ENCODE measurements at places on chromosomes 7 and 10. TPM values are rescaled to one million over a fixed set of nuclear protein-coding genes. Genes with fewer than 3 reads are reported as not detected.

Gene CALU
- total RNA-seq: 914 TPM

- peak; percentile 95 for DNase-seq
- H3K27me3 ChIP-seq: no peaks in the 10 kb centered on the region
- peaks cover 19% of the 10 kb centered on the region for H3K4me1 ChIP-seq
- H3K4me3 ChIP-seq: no peak overlapping the region
Observed at GRCh38 chr7:66047426-66047825, 28.2 kb upstream of the ASL start.

DNA sequence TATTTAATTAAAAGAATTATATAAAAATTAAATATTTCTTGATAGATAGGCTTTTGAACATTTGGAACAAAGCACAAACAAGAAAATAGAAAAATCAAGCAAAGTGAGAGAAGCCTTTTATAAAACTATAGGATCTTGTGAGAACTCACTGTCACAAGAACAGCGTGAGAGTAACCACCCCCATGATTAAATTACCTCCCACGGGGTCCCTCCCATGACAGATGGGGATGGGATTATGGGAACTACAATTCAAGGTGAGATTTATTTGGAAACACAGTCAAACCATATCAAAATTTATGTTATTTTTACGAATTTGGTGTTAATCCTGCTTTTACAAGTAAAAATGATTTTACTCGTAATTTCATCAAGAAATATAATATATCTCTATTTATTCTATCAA, 1136.1 kb upstream of the POT1 start:
- DNase-seq: no peak
- no peaks in the 10 kb centered on the region for H3K4me1 ChIP-seq
- no peak overlapping the region for H3K4me3 ChIP-seq
- no peaks in the 10 kb centered on the region for H3K27me3 ChIP-seq

Gene INHBA
- total RNA-seq: 133 TPM

Gene FAM25C
- not detected for total RNA-seq

Gene LRRD1
- under 0.01 TPM for total RNA-seq

- H3K27ac ChIP-seq: no peak overlapping the region
- H3K4me1 ChIP-seq: peaks cover 22% of the 10 kb centered on the region
- no peak overlapping the region for H3K4me3 ChIP-seq
- peak; percentile 31 for DNase-seq
- peaks cover 38% of the 10 kb centered on the region for H3K36me3 ChIP-seq
Observed at GRCh38 chr7:43619213-43620012, 36.5 kb downstream of the STK17A start.

- no peak overlapping the region for H3K4me3 ChIP-seq
- H3K27me3 ChIP-seq: no peaks in the 10 kb centered on the region
- no peak for DNase-seq
- H3K4me1 ChIP-seq: no peaks in the 10 kb centered on the region
Observed at GRCh38 chr7:112448381-112448780, 1.9 kb upstream of the IFRD1 start.

- no peaks in the 10 kb centered on the region for H3K36me3 ChIP-seq
- no peak overlapping the region for H3K27ac ChIP-seq
- no peaks in the 10 kb centered on the region for H3K27me3 ChIP-seq
- H3K4me1 ChIP-seq: no peaks in the 10 kb centered on the region
- H3K4me3 ChIP-seq: no peak overlapping the region
Observed at GRCh38 chr10:1736144-1736971, 967 bp downstream of the ADARB2 start.

Gene SRGN
- total RNA-seq: 46.4 TPM

Gene AKR1B15
- not detected for total RNA-seq

DNA sequence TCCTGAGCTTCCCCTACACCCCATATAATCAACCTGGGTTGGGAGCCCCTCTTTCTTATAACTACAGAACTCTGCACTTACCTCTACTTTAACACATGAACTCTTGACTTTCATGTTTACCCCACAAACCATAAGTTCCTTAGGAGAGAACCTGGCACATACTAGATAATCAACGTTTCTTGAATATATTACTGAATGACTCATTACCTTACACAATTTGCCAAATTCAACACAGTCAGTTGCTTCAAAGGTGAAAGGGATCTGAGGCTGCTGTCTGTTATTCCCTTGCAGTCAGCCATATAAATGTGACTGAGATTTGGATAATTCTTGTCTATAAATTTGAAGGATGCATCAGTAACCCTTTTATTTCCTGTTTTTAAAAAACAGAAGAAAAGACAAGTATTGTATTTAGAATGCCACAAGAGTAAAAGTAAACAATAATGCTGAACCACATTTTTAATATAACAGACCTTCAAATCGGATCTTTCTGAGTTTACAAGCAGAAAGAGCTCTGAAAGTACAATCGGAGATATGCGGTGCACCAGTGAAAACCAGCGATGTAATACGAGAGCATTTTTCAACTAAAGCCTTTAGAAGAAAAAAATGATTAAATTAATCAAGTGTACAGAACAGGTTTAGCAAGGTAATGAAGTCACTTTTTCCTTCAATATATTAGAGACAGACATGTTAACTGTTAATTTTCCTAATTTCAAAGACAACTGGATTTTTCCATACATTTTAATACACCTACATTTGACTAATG, 29.5 kb upstream of the LRRC17 start:
- DNase-seq: peak; percentile 76
- peaks cover 1% of the 10 kb centered on the region for H3K4me1 ChIP-seq
- H3K36me3 ChIP-seq: no peaks in the 10 kb centered on the region
- no peaks in the 10 kb centered on the region for H3K27me3 ChIP-seq
- no peak overlapping the region for H3K4me3 ChIP-seq

All from IMR-90 (cell line).